ENCODE measurements at places on chromosomes 13 and 19.

DNA sequence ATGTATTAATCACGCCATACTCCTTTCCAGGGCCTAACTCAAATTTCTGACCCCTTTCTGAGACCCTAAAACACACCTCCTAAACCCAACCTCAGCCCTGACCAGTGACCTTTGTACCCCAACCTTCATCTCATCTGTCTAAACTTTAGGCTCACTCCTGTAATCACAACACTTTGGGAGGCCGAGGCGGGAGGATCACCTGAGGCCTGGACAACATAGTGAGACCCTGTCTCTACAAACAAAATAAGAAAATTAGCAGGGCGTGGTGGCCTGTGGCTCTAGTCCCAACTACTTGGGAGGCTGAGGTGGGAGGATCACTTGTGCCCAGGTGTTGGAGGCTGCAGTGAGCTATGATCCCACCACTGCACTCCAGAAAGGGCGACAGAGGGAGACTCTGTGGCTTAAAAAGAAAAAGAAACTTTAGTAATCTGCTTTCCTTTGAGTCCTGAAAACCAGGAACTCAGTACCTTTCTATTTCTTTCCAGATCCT, 4.7 kb downstream of the RTN2 start:
- no peak for DNase-seq

DNA sequence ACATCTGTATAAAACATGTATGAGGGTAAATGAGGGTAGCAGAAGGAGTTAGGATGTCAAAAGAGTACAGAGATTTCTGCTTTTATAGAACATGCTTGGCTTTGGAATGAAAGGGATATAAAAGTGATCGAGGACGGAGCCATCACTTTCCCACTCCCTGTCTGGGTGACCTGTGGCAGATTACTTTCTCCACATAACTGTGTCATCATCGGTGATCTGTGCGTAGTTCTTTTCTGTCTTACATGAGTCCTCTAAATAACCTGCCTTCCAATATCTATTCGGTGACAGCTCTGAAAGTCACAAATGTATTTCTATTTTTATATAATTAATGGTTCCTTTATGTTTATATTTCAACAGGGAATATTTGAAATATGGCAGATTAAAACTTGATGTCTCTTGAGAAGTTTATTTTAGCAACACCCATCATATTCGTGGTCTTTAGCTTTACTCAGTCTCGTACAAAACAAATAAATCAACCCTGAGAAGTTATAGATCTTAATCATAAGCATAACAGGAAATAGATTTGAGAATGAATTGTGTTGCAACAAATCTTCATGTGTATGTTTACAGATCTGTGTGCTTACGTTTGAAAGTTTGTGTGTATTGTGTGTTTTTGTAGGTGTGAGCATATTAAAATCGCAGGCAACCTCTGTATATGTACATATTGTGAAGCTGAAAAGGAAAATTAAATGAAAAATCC, 1094.3 kb downstream of the EFNB2 start:
- no peak for DNase-seq

GRCh38 chr13:23044906-23045305, 135.9 kb upstream of the SGCG start:
- DNase-seq = no peak

DNA sequence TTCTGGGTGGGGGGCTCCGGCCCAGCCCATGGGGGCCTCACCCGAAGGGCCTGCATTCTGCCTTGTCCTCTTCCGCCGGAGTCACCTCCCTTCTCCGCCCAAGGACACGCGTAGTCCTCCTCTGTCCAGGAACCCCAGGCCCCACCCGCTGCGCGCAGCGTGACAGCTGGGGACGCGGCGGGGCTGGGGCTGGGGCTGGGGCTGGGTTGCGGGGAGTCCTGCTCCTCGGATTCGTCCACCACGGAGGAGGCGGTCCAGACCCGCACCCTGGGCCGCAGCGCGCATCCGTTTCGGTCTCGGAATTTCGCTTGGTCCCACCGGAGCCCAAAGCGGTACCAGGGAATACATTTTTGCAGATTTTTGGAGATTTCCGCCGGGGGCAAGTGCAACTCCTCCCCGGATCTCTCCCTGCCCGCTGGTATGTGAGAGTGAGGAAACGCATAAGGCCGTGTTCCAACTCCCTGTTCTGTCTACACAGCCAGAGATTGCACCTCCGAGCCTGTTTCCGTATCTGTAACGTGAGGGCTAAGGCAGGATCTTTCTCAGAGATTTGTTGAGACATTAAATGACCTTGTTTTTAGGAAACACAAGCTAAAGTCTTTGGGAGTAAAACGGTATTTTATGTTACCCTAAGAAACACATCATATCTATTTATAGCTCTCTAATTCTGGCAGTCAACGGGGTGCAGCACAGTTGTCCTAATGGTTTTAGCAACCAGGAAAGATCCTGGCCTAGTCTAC, at the start of gene COX7A1:
TSS of gene COX7A1 (minus strand) at position 96 of the 740 bp plus-strand sequence. CDS start at position 56, 40 bp downstream.
- DNase-seq = no peak

DNA sequence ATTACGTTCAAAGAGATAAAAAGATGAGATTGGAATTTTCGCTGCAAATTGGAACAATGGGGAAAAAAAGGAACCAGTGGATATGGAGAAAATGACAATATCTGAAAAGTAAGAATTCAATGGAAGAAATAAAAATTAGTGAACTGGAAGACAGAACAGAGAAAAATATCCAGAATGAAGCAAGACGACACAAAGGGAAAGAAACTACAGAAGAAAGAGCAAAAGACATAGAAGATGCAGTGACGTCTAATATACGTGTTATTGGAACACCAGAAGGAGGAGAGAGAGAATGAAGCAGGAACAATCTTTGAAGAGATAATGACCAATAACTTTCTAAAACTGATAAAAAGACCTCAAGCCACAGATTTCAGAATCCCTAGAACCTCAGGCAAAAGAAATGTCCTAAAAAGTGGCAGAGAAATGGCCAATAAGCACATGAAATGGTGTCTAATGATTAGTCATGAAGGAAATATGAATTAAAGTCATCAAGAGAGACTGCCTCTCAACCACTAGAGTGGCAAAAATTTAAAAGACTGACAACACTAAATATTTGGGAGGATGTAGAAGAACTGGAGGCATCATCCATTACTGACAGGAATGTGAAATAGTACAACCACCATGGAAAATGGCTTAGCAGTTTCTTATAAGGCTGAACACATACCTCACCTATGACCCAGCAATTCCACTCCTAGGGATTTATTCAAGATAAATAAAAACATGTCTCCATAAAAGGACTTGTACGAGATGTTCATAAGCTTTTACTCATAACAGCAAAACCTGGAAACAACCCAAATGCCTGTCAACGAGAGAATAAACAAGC, 56.5 kb downstream of the GADD45B start:
- no peak for DNase-seq

DNA sequence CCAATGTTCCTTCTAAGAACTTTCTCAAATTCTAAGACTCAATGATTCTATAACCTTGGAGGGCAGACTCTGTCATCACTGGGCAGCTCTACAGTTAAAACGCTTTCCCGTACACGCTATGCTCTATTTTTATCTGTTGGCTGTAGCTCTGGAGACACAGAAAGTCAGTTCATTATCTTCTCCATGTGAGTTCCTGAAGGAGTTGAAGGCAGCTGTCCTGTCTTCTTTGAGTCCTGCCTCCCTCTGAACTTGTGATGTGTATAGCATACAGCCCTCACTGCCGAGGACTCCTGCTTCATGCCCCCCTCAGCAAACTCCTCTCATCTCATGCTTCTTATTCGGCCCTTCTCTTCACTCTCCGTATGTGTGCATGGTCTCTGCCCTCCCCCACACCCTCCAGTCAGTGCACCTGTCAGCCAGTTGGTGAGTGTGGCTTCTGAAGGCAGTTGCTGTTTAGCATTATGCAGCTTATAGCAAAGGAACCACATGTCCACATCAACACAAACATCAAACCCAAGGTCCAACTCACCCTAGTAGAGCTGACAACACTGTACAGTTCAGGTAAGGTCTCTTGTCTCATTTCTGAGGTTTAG, 504.9 kb downstream of the DIAPH3 start:
- no peak for DNase-seq

- DNase-seq = no peak
Observed at GRCh38 chr19:16113727-16114126, 2.0 kb downstream of the RAB8A start.

- peak; percentile 59 for DNase-seq
Observed at GRCh38 chr19:43784981-43785808, 4.4 kb upstream of the KCNN4 start.

DNA sequence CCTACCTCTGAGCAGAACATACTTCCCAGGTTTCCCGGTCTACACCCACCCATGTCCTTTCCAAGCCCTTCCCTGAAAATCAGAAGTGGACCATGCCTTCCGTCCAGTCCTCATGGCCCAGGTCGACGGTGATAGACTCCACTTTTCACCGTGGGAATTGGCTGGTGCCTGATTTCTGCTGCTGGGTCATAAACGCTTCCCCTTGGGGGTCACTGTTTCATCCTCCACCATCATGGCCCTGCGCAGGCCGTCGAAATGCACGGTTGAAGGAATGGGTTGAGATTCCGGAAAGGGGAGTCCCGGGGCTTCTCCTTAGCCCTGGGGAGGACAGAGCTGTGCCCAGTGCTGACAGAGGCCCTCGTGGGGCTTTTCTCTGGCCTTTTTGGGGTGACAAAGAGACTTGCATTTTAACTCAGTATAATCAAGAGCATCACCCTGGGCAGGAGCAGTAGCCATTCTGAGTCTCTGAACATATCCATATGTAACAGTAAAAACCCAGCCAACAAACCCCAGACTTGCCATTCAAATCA, 75.5 kb downstream of the SOX1 start:
- no peak for DNase-seq

DNA sequence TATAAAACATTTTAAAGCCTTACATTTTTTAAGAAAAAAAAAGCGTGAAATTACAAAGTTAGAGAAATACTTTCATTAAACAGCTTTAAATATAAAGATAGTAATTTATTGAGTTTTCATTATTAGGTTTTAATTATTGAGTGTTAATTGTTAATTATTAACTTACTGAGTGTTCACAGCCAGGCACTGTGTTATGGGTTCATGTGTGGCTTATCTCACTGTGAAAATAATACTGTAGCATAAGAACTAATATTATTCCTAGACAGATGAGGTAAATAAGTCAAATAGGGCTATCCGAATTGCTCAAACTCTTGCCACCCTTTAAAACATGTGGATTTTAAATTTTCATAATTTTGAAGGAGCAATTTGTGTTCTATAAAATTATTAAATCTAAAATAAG, 956.1 kb upstream of the PCDH20 start:
- DNase-seq = no peak

GRCh38 chr19:58518256-58519086, 1.1 kb downstream of the ZBTB45 start:
- no peak for DNase-seq

All from neuronal stem cell (in vitro differentiated cells).